Fibroblast of the conjunctiva (primary cell): ENCODE measurements at places on chromosomes 4 and X.

GRCh38 chrX:110532581-110532931, 173.9 kb downstream of the RTL9 start:
- no peak for DNase-seq

- no peak for DNase-seq
These were observed 57.1 kb downstream of the PDLIM5 start for GRCh38 chr4:94508806-94509205.

DNA sequence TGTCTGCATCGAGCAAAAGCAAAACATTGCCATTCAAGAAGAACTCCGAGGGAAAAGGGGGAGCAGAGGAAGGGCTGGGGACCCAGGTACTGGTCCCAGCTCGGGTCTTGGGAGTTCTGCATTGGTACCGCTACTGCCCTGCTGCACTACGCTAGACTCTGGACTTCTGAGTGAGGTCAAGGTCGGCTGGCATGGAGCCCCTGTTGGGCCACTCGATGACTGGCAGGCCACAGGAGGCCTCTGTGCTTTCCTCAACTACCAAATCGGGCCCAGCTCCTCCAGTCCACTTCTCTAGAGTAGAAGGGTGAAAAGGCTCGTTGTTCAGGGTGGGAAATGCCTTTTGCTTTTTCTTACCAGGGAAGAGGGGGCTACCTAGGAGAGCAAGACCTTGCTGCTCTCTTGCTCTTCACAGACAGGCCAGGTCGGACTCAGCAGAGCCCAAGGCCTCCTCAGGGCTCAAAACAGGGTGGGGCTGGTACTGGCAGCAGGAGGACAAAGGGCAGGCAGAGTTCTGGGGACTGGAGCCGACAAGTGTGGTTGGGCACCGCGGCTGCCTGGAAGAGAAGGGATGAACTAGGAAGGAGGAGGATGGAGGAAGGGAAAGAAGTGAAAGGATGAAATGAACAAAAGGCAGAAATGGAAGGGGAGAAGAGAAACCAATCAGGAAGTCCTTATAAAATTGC, 8.9 kb upstream of the IRAK1 start:
- DNase-seq, result no peak

DNA sequence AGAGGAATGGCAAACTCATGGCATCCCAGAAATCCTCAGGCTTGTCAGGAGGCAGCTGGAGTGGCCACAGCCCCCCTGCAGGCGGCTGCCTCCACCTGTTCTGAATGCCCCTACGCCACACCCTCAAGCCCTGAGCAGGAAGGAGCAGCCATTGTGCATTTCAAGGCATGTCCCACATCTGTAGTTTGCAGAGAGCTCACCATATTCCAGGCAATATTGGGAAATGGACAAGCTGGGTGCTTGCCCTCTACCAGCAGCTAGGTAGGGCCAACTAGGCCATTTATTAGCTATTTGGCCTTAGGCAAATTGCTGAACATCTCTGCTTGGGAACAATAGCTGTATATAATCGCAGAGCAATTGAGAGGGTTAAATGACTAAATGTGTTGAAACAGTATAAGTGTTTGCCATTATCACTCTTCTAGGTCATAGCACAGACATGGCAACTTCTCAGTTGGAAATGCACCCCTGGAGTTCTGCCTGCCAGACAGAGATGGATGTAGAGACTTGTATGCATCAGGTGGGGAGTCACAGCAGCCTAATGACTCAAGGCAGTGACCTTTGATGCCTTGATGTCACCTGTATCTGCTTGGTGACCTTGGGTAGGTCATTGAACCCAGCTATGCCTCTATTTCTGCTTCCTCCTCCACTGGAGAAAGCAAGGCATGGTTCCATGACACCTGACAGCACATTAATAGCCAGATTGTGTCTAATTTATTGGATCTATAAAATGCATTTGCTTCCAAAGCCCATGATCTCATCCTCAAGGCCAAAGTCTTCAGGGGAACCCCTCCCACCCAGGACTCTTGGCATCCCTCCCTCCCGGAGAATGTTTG, 52.8 kb downstream of the FHDC1 start:
- no peak for DNase-seq

- no peak for DNase-seq
These were observed 43.7 kb downstream of the LDOC1 start for GRCh38 chrX:141133272-141133671.

DNA sequence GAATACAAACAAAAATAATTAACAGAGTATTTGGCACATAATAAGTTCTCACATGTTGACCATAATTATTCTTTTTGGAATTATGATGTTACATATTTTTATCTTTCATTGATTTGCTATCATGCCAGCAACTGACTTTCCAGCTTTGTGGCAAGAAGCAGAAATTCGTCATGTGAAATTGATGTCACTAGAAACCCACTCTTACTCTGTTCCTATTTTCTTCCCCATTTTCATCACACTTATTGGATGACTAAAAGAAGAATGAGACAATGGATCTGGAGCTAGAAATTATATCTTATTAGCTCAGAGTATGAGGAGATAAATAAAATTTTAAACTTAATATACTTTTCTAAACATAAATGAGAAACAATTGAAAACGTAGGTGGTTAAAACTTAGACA, 31.9 kb downstream of the EGF start:
- DNase-seq, result no peak

DNA sequence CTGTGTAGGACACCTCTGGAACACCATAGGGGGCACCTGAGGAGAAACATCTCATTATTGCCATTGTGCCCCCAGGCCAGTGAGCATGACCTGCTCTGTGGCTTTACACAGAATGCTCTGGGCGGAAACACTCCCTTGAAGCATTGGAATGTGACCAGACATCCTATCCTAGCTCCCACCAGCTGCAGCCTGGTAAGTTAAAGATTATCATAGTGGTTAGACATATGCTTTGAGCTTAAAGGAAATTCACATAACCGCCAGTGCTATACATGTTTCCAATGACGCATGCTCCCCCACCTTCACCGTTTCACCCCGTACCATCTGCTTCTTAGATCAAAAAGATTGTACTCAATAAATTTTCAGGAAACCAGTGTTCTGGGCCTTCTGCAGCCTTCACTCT, 217.7 kb upstream of the CENPE start:
- DNase-seq, result no peak

DNA sequence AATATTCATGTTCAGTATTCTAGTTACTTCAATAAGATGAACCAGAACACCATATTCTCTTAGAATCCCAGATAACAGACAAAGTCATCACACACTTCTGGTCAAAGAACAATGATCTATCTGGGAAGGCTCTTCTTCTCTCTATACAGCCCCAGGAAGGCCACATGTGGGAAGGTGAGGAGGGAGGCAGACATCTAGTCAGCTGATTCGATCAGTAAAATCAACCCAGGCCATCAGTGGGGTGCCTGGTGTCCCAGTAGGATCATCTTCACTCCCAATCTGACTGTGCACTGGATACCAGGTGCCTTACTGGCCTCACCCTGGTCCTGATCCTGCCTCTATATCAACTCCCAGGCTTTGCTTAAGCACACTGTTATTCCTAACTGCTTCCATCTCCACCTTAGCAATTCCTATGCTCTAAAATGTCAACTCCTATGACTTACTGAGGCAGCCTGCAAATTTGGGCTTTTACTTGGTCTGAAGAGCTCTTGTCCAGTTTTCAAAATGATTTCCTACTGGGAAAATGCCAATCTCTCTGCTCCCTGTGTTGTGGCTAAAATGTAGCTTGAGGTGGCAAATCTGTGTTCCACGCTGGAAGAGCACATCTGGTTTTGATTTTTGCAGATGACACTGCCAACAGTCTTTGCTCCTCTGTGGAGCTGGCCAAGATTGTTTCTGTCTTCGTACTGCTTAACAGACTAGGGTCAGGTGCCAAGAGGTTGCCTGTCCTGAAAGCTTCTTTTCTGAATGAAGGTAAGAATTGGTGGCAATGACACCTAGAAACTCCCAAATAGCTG, 128.7 kb downstream of the MGST2 start:
- peak; percentile 72 for DNase-seq

DNA sequence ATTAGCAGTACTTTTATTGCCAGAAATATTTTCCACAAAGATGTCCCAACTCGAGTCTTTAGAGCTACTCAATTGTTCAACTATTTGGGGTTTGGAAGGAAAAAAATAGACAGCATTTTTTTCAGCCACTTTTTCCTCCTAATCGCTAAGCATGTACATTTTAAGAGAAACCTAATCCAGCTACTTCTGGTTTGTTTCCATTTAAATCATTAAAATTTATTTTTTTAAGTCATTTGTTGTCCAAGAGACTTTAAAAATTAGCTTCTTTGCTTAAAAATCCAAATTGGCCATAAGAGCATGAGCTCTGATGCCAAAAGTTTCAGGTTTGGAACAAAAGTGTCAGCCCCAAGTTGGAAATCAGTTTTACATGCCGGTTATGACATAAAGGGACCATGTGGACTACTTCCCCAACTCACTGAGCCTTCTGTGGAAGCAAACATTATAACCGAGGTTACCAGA, 186.3 kb upstream of the INTU start:
- no peak for DNase-seq

DNA sequence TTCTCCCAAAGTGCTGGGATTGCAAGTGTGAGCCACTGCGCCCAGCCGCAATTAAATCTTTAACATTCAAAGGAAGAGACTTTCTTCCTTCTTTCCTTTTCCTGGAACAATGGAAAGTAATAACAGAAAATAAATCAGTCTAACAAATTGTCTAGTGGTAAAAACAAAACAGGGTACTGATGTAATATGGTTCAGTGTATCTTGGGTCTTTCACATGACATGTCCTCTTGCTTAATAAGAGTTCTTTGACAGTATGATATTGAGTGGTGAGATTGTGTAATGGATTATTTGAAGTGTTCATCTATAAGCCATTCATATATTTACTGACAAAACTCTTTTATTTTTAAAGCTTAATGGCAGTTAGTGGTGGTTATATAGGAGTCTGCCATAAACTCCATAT, 256.6 kb downstream of the SPRY1 start:
- no peak for DNase-seq

DNA sequence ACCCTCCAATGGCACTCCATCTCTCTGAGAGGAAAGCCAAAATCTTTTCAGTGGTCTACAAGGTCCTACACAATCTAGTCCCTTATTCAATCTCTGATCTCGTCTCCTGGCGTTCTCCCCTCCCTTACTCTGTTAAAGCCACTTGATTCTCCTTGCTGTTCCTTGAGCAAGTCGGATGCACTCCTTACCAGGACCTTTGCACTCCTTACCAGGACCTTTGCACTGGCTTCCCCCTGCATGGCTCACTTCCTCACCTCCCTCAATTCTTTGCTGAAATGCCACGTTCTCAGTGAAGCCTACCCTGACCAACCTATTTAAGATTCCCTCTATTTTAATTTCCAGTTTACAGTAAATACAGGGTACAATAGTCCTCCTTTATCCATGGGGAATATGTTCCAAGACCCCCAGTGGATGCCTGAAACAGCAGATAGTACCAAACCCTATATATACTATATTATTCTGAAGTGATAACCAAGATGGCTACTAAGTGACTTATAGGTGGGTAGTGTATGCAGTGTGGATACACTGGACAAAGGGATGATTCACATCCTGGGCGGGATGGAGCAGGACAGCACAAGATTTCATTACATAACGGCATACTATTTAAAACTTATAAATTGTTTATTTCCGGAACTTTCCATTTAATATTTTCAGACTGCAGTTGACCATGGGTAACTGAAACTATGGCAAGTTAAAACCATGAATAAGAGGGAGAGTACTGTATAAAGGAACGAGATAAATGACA, 6.5 kb upstream of the DLG3 start:
- no peak for DNase-seq

GRCh38 chr4:30281986-30282385, 438.2 kb upstream of the PCDH7 start:
- DNase-seq, result no peak

GRCh38 chr4:123200051-123200940, 196.3 kb upstream of the SPRY1 start:
- DNase-seq, result no peak

- peak; percentile 22 for DNase-seq
These were observed at the start of gene PRSS48 for GRCh38 chr4:151276787-151277562. Gene PRSS48, plus strand, starts transcription at chr4:151277161. Its CDS starts 12 bp downstream, at chr4:151277173.

DNA sequence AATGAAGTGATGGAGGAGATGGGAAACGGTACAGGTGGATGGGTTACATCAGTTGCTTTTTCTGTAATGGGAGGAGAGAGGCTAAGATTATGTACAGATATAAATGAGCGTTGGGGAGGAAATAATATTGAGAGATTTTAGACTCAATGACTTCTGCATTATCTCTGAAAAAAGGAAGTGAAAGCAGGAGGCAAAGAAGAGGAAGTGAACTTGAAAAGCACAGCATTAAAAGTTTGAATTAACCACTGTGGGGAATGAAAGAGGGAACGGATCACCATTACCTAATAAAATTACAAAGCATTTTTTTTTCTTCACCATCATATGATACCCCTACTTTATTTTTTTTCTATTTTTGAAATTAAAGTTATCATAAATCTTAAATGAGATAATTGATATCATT, 1025.5 kb downstream of the RPA4 start:
- no peak for DNase-seq

DNA sequence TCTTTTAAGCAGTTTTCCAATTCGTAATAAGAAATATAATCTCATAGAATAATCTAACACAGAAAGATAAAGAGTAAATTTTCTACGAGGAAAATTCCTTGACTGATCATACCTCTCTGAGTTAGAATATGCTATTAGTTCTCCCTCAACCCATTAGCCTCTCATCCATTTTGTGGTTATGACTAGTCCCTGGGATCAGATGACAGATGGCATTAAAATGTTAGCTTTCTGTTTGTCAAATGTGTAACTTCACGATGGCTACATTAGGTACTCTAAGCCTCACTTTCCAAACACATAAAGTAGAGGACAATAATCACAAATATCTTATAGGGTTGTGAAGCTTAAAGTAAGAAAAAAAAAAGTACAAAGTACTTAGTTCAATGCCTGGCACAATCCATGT, 112.2 kb downstream of the ZAR1 start:
- DNase-seq, result no peak

- no peak for DNase-seq
These were observed 47.8 kb downstream of the ELF2 start for GRCh38 chr4:139129206-139129605.

GRCh38 chr4:76235407-76235806, 16.1 kb upstream of the FAM47E start:
- DNase-seq, result no peak

GRCh38 chrX:110308220-110308619, 9.7 kb downstream of the AMMECR1 start:
- no peak for DNase-seq

DNA sequence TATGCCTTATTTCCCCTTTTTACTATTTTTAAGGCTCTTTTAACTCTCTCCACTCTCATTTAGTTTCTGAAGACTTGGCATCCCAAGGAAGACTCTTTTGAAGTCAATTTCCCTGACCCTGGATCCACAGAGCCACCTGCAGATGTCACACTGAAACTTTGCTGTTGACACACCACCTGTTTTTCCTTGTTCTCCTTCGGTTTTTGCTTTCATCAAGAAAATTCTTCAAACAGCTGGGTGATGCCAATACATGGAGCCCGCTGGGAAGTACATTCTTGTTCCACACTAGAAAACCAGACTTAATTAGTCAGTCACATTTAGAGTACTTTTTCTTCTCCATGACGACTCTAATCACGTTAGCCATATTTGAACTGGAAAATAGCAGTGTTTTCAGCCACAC, 293.9 kb downstream of the PDGFC start:
- DNase-seq, result no peak
